ENCODE measurements at places on chromosomes 1 and 21.

DNA sequence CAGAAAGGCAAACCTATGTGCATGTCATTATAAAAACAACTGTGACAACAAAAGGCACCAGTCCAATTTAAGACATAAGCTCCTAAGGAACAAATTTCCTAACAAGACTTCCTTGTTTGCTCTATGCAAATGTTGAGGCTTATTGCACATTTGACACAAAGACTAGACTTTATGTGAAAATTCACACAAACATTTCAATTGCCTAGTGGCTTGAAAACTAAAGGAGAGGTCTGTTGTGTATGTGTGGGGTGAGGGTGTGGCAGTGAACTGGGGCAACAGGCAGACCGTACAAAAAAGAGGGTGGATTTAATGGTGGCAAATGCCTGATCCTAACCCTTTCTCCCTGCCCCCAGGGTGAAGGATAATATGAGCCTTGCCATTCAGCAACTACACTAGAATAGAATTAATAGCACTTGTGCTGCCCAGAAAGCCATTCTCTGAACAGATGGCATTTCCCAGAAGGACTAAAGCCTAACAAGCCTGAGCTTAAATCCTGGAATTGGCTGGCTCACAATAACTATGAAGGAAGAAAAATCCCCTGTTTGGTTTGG, 73.9 kb downstream of the GLUL start:
- no peak for DNase-seq

GRCh38 chr1:207004931-207005830, 27.4 kb downstream of the C1orf116 start:
- no peak for DNase-seq

DNA sequence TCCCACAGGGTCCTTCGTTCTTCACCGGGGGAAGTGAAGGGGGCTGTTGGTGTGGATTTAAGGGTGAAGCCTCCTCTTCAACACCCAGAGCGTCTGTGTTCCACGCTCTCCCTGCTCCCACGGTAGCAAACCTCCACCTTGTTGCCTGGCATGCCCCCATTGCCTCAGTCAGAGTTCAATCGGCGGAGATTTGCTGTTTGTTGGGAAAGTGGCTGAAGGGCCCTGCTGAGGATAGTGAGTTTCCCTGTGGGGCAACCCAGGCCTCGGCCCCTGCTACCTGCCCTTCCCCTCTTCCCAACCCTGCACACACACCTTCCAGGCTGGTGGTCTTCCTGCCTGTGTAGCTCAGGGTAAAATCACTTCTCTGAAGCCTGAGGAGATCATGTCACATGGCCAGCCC, 60.5 kb downstream of the TOR1AIP2 start:
- peak; percentile 26 for DNase-seq

DNA sequence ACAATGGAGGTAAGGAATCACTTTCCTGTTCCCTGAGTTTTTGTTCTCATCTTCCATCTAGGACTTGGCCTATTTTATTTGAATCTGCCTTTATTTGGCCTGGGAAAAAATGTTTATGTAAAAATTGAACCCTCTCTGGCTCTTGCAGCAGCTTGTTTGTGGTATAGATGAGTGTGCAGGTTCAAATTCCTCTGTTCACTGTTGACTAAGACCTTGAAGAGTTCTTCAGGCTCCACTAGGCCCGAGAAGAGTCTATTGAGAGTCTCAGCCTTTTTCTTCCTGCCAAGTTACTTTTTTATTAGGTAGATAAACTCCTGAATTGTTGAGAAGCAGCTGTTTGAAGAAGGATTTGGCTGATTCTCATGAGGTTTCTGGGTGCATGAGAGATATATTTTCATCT, 248.8 kb upstream of the ADGRL2 start:
- DNase-seq, result no peak

DNA sequence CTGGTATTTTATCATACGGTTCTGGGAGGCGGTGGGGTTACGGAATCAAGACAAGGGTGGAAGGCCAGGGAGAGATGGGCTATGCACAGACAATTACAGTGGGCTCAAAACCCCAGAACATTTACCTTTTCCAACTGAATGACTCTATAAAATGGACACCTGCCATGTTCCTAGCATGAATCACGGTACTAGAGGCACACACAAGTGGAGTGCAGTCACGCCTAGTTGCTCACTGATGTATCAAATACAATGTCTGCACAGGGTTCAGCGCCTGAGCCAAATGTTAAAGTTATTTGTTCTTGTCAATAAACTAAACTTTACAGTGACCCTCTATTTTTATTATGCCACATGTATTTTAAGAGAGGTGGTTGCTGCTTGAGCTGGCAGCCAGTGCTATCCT, 121.4 kb downstream of the ATG4C start:
- DNase-seq, result no peak

DNA sequence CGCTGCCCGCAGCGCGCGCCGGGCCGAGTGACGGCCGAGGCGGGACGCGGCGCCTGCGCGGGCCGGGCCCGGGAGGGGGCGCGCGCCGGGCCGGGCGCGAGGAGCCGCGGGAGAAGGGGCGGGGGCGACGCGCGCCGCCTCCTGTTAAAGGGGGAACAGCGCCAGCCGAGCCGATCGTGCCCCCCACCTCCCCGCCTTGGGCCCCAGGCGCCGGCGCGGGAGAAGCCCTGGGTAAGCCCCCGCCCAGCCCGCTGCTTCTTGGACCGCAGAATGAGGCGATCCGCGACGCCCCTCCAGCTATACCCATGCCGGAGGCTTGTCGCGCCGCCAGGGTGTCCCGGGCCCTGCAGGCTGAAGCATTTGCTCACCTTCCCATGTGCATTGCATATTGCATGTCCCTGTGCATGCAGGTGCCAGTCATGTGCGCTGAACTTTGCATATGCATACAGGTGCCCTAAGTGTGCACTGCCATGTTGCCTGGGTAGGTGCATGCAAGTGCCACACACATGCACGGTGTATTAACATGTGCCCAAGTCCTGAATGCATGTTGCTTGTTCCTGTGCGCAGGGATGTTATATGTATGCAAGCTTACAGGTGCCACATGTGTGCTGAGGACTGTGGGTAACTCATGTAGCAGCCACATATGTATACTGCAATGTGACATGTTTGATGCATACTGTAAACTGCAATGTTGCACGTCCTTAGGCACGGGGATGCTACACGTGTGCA, at the start of gene ADGRB2:
Gene ADGRB2 (minus strand): TSS at position 29 of the 729 bp plus-strand sequence. CDS start 7,119 bp downstream, outside the sequence.
- DNase-seq, result no peak

GRCh38 chr1:54980046-54980527, 341 bp upstream of the TMEM61 start:
- DNase-seq, result no peak

GRCh38 chr21:41349619-41350390, 12.0 kb upstream of the MX2 start:
- no peak for DNase-seq

- no peak for DNase-seq
These were observed 88.6 kb downstream of the ZSWIM5 start for GRCh38 chr1:45117766-45118165.

GRCh38 chr1:109470245-109470644, 3.9 kb downstream of the SYPL2 start:
- no peak for DNase-seq

DNA sequence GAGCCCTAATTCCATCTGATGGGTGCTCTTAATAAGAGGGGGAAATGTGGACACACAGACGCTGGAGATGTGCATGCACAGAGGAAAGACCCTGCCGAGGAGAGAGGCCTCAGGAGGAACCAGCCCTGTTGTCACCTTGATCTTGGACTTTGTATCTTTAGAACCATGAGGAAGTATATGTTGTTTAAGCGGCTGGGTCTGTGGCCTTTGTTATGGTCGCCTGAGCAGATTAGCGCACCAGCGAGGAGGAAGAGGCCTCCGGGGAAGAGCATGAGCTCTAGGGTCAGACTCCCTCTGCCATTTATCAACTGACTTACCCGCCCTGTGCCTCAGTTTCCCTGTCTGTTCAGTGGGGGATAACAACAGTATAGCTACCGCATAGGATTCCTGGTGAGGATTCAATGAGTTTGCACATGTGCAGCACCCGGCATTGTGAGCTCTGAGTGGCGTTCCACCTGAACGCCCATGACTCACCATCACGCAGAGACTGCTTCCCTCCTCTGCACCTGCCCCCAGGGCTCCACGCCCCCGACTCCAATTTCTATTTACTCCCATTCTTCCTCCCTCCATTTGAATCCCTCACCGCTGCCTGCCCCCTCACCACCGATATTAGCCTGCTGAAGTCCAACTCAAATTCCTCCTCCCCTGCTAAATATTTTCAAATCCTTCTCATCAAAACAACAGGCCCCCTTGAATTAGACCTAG, 67.2 kb downstream of the ATP5PO start:
- DNase-seq, result no peak

DNA sequence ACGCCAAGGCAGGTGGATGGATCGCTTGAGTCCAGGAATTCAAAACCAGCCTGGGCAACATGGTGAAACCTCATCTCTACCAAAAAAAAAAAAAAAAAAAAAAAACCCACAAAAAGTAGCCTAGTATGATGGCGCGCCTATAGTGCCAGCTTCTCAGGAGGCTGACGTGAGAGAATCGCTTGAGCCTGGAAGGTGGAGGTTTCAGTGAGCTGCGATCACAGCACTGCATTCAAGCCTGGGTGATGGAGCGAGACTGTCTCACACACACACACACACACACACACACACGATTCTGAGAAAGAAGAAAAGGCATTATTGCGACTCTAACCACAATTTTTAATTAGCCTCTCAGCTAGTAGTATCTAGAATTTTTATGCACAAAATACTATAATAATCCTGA, 86.5 kb downstream of the RASAL2 start:
- no peak for DNase-seq

GRCh38 chr1:56434025-56434424, 145.3 kb downstream of the PLPP3 start:
- no peak for DNase-seq

- DNase-seq, result no peak
These were observed 8.5 kb downstream of the CFHR4 start for GRCh38 chr1:196896355-196896754.

DNA sequence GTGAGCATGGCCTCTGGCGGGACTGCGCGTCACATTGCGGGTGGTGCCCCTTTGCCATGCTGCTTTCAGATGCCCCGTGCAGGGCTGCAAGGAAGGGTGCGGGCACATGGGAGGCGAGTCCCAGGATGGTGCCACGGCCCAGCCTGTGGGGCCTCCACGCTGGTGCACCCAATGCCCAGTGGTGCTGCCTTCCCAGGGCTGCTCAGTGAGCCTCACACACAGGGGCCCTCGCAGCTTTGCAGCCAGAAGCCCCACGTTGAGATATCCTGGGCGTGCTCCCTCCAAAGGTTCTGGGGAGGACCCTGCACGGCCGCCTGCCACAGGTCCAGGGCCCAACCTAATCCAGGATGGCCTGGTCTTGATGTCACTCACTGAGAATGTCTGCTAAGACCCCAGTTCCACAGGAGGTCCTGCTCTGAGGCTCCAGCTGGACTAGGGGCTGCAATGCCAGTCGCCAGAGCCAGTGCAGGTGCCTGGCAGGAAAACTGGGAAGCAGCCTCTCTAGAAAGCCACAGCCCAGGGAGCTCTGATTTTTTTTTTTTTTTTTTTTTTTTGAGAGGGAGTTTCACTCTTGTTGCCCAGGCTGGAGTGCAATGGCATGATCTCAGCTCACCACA, 34.1 kb upstream of the PRSS38 start:
- DNase-seq, result peak; percentile 50

DNA sequence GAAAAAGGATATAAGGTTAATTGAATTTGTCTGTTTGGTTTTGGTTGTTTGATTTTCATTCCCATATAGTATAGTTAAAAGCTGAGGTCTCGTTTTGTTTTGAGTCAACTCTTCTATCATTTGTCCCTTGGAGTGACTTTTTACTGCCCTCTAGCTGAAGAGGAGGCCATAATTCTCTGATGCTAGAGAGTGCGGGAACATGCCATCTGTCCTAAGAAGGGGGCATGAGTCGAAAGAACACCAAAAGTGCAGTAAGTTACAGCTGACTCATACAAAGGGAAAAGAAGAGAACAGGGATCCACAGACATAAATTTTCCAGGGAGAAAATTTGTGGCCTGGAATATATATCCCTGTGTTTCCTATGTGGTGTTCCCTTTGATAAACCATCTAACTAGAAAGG, 4.1 kb downstream of the KRTAP21-3 start:
- no peak for DNase-seq

DNA sequence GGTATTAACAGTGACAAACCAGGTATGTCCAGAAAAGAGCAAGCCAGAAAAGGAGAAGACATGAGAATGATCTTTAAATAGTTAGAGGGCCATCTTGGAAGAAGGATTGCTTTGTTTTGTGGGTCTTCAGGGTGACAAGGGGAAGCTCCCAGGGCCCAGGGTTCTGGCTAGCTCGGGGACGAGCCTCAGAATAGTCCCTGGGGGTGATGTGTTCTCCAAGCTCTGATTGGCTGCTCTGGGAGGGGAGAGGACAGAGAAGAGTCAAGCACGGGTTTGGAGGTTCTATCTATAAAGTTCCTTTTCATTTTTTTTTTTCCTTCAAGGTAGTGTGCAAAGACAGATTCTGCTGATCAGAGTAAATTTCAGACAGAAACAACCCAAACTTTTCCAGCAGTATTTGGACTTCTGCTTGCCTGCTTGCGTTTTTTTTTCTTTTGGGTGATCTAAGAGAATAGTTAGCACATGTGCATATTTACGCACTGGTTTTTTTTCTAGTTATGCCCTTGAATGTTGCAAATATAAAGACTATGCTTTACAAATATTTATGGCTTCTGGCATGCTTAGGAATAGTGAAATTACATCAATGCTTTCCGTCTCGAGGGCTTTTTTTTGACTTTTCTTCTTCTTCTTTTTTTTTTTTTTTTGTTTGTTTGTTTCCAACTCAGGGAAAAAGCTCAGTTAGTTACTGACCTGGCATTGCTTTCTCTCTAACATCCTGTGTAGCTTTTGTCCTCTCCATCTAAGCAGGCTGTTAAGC, 59.7 kb downstream of the ROR1 start:
- DNase-seq, result no peak

DNA sequence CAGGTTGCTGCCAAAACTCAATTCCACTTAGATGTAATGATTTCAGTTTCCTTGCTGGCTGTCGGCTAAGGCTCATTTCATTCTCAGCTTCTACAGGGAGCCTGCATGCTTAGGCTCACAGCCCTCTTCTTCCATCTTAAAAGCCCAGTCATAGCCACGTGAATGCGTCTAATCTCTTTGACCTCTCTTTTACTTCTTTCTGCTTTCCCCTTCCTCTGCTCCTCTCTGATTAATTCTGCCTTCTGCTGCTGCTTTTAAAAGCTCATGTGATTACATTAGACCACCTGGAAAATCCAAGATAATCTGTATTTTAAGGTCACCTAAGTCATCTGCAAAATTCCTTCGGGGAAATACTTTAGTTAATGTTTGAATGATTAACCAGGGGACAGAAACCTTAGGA, 812.8 kb upstream of the BRINP3 start:
- no peak for DNase-seq

GRCh38 chr1:230347896-230348295, 78.2 kb downstream of the PGBD5 start:
- DNase-seq, result no peak

DNA sequence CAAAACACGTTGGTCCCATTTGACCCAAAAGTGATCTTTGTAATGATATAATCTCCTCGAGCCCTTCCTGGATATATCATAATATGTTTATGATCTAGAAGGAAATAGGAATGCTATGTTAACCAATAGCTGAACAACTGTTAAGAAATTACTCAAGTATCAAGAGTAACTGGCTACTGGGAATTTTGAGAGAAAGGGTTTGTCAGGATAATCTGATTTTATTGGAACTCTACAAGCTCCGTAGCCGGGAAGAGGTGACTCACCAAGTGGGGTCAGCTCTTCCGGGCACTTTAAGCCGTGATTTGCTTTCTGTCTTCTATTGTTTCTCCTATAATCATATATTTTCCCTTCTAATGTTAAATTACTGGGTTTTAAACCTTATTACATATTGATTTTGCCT, 250.5 kb upstream of the POGK start:
- no peak for DNase-seq

- no peak for DNase-seq
These were observed 12.7 kb downstream of the TRPM2 start for GRCh38 chr21:44365967-44366585.

- DNase-seq, result no peak
These were observed 51.3 kb downstream of the GPR161 start for GRCh38 chr1:168085401-168085872.

Data from suprapubic skin (tissue), 4 donors.